Pons (tissue), 1 donor: ENCODE measurements at places on chromosomes 6 and 20.

GRCh38 chr6:91438570-91438969, 851.7 kb upstream of the MAP3K7 start:
- no peak for DNase-seq

GRCh38 chr20:1083431-1084080, 34.8 kb upstream of the PSMF1 start:
- DNase-seq, result no peak

DNA sequence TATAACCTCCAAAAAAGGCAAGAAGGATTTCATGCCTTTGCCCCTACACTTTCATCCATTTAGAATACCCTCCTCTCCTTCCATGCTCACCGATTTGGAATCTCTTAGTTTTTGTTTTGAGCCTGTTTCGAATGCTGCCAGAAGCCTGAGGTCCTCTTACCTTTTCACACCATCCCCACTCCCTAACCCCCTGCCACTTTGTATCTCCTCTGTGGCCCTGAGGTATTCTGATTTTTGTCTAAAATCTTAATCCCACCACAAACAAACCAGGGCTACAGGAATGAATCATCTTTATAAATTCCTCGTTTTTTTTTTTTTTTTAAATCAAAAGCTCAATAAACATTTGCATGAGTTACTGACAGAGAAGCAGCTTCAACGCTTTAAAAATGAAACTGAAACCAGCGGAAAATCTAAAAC, 1.6 kb upstream of the RPS12 start:
- DNase-seq, result peak; percentile 62

DNA sequence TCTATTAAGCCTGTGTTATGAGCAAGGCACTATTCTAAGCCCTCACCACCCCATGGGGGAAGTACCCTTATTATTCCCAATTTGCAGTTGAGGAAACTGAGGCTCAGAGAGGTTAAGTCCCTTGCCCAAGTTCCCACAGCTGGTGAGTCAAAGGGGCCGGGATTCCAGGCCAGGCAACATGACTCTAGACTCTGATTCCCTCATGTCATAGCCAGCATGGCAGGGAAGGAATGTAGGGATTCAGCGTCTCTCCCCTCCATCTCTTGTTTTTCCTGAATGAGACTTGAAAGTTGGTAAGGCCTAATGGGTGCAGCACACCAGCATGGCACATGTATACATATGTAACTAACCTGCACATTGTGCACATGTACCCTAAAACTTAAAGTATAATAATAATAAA, 6.7 kb downstream of the C6orf132 start:
- no peak for DNase-seq

DNA sequence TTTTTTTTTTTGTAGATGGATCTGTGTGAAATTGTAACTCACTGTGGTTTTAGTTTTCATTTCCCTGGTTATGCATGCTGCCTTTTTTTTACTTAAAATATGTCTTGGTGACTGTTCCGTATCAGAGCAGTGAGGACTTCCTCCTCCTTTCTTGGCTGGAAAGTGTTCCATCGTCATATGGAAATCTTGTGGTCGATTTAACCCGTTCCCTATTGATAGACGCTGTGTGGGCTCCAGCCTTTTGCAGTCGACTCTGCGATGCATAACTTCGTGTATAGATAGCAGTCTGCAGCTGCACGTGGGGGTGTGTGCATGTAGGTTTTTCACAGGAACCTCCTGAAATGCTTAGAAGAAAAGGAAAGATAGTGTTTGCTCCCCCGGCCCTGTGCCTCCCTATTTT, 28.1 kb upstream of the PNPLA1 start:
- DNase-seq, result no peak

GRCh38 chr6:43325876-43326275, 17.2 kb upstream of the CRIP3 start:
- DNase-seq, result no peak

DNA sequence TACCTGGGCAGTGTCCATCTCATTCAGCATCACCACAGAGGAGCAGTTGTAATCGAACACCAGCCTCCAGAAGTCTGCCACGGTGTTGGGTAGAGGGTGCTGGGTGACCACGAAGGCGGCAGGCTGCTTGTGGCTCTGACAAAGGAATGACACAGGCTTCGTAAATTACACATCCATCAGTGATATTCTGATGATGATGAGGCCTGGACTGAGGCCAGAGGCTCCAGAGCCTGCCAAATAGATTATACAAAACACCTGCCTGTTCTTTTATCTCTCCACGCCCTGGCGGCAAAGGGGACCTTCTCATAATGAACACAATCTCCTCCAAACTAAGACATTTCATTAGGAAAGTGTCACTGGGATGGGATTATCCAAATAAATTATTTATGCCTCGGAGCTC, 480.2 kb upstream of the CHD6 start:
- no peak for DNase-seq

GRCh38 chr6:43061861-43062260, 2.4 kb downstream of the KLC4 start:
- no peak for DNase-seq

DNA sequence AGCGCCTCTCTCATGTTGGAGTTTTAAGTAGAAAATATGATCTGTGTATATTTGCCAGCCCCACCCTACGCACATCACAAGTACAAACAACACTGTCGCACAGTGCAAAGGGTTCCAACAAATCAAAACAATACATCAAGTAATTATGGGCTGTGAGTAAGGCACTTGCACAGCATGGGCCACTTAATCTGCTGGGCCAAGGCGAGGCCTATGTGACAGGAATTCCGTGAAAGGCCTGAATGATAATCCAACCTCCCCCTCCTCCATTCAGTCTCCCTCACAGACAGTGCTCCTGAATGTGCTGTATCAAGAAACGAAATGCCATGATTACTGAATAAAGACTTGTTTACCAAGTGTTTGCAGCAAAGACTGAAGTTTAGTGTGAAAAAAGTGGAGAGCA, 130.1 kb upstream of the SLC2A12 start:
- DNase-seq, result peak; percentile 43

DNA sequence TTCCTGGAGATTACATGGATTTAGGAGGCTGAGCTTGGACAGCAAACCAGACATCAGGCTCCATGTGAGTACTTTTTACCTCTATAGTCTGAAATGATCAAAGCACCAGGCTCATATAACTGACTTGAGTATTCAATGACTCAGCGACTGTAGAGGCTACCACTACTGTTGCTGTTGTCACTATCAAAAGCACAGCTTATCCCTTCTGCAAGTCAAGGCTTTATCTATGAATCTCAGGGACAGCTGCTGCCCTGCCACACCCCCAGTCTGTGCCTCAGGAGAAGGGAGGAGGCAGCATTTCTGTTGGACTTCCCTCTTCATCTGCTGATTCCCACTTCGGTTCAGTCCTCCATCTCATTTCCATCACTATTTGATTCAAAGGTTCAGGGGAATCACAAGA, 80.5 kb upstream of the CNR1 start:
- DNase-seq, result no peak

- no peak for DNase-seq
These were observed 294.4 kb upstream of the TBX18 start for GRCh38 chr6:85058806-85059205.

- no peak for DNase-seq
These were observed 59.6 kb downstream of the PRDM1 start for GRCh38 chr6:106145741-106146227.

DNA sequence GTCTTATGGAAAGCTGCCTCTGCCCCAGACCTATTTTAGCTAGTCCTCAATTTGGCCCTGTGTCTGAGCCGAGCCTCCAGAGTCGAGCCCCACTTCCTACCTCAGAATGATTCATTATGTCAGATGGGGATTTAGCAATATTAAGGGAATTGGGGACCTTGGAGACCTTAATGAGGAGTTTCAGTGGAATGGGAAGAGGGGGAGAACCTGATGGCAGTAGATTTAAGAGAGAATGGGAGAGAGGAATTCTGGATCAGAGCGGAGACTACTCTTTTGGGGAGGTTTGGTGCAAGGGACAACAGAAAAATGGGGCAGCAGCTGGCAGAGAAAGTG, 63.5 kb downstream of the EFHC1 start:
- no peak for DNase-seq

- DNase-seq, result no peak
These were observed 49.1 kb upstream of the ZNF337 start for GRCh38 chr20:25745738-25746137.

GRCh38 chr6:118725944-118726343, 74.6 kb upstream of the CEP85L start:
- no peak for DNase-seq

DNA sequence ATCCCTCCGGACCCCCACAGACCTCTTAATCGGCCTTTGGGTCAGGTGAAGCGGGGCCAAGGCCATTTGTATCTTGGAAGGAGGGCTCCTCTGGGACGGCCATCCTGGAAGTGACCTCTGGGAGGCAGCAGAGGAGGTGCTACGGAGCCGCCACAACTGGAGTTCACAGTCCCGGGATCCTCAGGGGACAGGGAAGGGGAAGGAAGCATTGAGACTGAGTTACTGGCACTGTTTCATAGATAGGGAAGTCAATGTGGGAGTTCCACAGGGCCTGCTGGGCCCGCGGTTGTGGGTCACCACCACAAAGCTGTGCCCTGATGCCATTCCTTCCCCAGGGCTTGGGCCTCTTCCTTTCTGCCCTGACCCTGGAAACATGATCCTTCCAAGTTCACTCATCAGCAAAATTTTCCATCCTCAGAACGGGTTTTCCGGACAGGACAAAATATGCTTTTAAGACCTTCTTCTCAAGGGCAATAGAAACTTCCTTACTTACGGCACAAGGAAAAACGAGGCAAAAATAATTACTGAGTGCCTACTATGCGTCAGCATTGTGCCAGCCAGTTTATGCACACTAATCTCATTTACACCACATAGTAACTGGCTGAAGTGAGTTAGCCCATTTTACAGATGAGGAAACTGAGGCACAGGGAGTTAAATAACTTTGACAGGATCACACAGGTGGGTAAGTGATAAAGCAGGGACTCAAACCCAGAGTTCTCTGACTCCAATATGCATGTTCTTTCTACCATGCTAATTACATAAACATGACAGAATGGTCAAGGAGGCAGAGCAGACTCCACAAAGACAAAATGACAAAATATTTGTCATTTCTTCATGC, 143.8 kb downstream of the UNC5CL start:
- DNase-seq, result peak; percentile 41

GRCh38 chr20:692044-692443, 16.4 kb upstream of the SCRT2 start:
- DNase-seq, result no peak

DNA sequence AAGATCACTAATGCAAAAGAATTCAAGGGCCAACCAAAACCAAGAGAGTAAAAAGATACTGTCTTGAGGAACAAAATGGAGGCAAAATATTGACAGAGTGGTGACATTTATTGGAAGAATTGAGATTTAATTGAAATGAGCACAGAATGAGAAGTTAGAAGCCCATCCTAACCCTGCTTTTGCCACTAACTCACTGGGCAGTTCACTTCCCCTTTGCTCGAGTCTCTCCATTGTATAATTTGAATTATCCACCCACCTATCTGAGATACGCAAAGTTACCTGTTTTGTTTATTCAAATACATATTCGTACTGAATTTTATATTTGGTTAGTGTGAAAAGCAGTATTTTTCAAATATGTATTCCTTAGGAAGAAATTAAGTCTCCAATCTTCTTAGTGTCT, 204.5 kb upstream of the PRDM1 start:
- no peak for DNase-seq

GRCh38 chr6:35392773-35393672, 50.7 kb downstream of the PPARD start:
- no peak for DNase-seq

DNA sequence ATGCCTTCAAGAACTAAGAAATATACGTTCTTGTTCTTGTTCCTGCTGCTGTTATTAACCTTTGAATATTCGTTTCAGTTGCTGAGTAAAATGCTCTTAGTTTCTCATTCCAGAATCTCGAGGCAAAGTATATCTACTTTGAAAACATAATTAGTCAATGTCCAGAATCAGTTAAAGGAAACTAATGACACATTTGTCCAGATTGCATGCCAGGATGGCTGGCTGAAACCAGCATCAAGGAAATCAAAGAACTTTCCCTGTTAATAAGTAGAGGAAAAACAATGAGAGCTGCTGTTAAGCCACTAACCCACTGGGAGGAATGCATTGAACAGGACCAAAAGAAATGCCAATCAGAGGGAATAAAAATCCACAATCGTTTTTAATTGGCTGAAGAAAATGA, 196.9 kb downstream of the ALDH8A1 start:
- DNase-seq, result no peak

DNA sequence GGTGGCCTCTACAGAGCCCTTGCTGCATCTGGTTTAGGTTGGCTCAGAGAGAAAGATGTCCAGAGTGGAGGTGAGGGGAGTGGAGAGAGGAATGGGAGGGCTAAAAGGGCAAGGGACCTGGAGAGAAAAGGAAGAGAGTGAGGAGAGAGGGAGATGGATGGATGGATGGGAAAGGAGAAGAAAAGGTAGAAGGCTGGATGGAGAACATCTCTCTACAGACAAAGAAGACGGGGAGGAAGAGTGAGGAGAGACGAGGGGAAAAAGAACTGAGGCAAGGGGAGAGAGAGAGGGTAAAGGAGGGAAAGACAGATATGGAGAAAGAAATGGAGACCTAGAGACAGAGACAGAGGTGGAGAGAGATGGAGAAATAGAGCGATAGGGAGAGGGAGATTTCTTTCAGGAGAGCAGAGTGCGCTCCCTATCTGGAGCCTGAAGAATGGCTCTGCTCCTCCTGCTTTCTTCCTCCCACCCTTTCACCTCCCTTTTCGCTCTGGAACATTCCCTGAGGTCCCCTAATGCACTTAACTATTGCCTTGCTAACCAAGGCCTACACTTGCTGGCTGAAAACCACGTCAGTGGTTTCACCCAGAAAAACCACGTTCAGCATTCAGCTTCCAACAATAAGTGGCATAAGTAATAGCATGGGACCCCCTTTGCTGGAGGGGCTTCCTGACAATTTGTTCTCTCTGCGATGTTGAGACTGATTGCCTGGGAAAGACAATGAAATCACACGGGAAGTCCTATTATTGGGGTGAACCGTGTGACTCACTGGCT, 286.3 kb downstream of the CDH26 start:
- DNase-seq, result no peak

DNA sequence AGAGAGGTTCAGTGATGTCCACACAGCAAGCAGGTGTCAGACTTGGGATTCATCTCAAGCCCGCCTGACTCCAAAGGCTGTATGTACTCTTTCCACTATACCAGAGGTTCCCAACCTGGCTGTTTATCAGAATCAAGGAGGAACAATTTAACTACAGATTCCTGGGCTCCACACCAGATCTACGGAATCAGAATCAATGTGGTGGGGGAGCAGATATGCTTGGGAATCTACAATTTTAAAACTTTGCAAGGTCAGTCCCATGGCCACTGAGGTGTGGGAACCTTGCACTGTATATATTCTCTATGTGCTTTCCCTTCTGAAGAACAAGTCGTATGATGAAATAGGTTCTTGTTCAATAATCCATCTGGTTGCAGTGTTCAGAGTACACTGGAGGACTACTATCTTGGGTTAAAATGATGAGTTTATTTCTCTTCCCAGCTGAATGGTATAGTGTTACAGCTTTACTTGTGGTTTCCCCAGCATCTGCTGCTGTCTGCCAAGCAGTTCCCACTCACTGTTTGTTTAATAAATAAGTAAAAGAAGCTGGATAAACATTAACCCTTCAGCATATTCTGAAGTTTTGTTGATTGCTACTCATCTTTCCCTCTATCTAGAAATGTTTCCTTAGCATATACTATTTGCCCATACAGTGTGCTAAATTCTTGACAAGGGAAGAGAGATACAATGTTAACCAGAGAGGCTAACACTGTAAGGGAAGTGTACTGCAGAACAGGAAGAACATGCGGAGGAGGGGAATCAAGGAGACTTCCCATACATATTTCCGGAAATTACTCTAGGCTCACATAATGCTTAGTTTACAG, 9.9 kb downstream of the TTI1 start:
- DNase-seq, result no peak

- DNase-seq, result no peak
These were observed 10.2 kb downstream of the SULF2 start for GRCh38 chr20:47775039-47775438.

- DNase-seq, result no peak
These were observed 4.9 kb downstream of the BMP6 start for GRCh38 chr6:7730784-7731227.
